ENCODE measurements at places on chromosomes 5 and 9.
A peak's percentile ranks its signal among the peaks of the same experiment; 100 is the strongest.

DNA sequence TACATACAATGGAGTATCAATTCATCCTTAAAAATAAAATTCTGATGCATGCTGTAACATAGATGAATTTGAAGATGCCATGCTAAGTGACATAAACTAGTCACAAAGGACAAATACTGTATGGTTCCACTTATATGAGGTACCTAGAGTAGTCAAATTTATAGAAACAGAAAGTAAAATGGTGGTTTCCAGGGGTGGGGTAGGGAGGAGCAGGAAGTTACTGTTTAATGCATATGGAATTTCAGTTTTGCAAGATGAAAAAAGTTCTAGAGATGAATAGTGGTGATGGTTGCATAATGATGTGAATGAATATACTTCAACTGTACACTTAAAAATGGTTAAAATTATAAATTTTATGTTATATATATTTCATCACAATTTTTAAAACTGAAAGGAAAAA, 57.3 kb upstream of the FNIP1 start:
- DNase-seq = no peak

- DNase-seq = peak; percentile 15
Observed at GRCh38 chr9:112820881-112821280, 69.8 kb downstream of the SLC46A2 start.

DNA sequence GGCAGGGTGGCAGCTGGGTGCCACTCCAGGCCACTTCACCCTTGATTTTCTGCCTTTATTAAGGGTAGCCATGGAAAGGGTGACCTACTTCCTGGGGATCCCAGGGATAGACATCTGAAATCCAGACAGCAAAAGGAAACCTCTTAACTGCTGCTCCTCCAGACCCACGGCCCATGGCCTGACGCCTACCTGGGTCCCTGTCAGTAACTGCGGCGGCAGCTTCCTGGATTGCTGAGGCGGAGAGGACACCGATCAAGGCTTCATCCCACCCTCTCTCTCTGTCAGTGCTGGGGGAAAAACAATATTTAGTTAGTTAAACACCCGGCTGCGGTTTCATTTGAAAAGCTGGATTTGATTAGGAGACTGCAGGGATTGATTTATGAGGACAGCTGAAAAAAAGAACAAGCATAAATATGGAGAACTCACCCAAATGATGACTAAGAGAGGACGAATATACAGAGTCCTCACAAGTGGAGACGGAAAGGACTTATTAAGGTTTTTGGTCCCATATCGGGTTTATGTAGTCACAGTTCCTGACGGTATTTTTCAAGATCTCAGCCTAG, 158.7 kb upstream of the KLF4 start:
- DNase-seq = no peak

DNA sequence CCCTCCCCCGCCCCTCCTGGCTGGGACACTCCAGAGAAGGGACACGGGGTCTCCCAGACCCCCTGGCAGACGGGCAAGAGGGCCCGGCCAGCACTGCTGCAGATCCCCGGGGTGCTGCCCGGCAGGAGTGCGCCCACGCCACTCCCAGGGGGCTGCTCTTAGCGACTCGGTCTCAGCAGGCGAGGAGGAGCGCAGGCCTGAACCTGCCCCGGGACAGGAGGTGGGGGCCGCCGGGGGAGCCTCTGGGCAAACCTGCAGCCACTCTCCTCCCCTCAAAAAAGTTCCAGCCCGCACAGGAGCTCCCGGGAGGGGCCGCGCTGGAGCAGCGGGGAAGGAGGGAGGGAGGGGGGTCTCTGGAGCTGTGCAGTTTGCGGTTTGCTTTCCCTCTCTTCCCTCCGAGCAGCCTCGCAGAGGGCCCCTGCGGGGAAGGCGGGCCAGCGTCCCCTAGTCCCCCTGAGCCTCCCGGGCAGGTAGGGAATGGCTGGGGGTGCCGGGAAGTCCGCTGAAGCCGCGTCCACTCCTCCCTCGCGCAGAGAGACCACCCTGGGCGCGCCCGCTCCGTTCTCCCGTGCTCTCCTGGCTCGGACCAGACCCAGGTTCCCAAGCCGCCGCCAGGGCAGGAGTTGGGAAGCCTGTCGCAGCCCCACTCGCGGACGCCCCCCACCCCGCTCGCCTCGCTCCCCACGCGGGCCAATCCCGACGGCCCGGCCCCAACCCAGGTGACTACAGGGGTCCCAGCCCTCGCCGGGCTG, 44.2 kb downstream of the NACC2 start:
- DNase-seq = no peak

- DNase-seq = peak; percentile 32
Observed at GRCh38 chr5:10832987-10833386, 72.0 kb upstream of the DAP start.

DNA sequence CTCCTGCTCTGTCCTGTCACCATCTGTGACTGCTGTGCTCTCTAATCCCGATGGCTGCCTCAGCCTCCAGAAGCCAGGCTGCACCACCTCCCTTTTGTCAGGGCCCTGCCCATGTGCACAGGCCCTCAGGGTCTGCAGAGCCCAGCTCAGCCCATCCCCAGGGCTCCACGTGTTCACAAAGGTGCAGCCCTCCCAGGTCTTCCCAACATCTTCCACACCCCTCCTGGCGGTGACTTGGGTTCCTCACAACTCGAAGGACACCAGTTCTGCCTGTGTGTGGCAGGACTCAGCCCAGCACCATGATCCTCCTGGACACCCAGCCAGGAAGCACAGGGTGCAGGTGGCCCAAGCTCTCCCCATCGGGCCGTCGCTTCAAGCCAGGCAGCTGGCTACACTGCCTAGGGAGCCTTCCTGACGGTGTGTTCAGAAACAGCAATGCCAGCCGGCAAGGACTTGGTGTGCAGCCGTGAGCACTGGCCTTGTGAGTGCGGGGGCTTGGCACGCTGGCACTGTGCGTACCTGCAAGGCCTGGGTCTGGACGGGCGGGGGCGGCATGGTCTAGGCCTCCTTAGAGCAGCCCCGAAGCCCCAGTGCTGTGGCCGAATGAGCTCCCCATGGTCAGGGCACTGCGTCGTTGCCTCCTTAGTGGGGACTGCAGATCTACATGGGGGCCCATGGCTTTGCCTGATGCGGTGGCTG, 96.1 kb downstream of the MRPL36 start:
- no peak for DNase-seq

- no peak for DNase-seq
Observed at GRCh38 chr5:66326276-66326675, 182.2 kb downstream of the SREK1 start.

DNA sequence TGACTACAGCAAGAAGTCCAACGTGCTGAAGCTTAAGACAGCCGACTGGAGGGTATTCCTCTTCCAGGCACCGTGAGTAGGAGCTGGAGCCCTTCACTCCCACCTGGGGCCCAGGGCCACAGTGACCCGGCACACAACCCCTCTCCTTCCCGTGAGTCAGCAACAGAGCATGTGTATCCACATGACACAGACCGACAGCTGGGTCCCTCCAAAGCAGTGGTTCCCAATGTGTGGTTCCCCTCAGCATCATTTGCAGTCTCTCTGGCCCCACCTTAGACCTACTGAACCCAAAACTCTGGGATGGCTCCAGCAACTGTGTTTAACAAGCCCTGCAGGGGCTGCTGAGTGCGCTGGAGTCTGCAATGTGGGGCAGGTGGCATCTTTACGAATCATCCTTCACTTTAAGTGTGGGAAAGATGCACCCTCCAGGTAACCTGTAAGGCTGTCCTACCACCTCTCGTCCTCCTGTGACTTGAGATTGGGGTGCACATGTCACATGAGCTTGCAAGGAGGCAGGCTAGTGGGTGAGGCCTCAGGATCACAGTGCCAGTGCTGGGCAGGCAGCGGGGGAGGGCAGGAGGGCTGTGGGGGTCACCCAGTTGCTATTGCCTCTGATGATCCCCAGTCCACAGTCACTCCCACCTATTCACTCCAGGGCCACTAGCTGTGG, 42.2 kb downstream of the PSD2 start:
- no peak for DNase-seq
